Common myeloid progenitor, CD34-positive (primary cell): ENCODE measurements at places on chromosomes 16 and 17.
A peak's percentile ranks its signal among the peaks of the same experiment; 100 is the strongest.

- no peak for DNase-seq
Measured at GRCh38 chr17:76535788-76536510, 1.6 kb downstream of the CYGB start.

GRCh38 chr16:51542981-51543815 lies 392.1 kb upstream of the SALL1 start:
- DNase-seq, result no peak

- peak; percentile 68 for DNase-seq
Measured at GRCh38 chr17:73646409-73647300, 2.4 kb upstream of the SDK2 start.

- peak; percentile 74 for DNase-seq
Measured at GRCh38 chr17:50198026-50198669, 3.3 kb downstream of the COL1A1 start.

- DNase-seq, result no peak
Measured at GRCh38 chr17:14330492-14330962, 29.6 kb downstream of the HS3ST3B1 start.
